Activated naive CD4-positive, alpha-beta T cell treated with anti-CD3 and anti-CD28 coated beads, Interleukin-2, amount 10 ng/mL, durations not matched to agents 5 hours and 36 hours (primary cell): ENCODE measurements at places on chromosomes 7 and 10. TPM values are rescaled to one million over a fixed set of nuclear protein-coding genes. Genes with fewer than 3 reads are reported as not detected.

FBXL13 gene
- 0.58 TPM for total RNA-seq

CACNB2 gene
- not detected for total RNA-seq

IL6 gene
- 5.8 TPM for total RNA-seq

C7orf33 gene
- total RNA-seq, result not detected

CALHM2 gene
- total RNA-seq, result 110 TPM

SEMA3D gene
- not detected for total RNA-seq

MYPN gene
- total RNA-seq, result not detected

HOXA11 gene
- not detected for total RNA-seq

SEMA3E gene
- not detected for total RNA-seq
